Natural killer cell treated with Interleukin-12 subunit alpha and Interleukin-12 subunit beta and Interleukin-15 and Interleukin-18, amount 100 ng/mL, for 72 hours (primary cell): ENCODE measurements at places on chromosomes 4 and X.

DNA sequence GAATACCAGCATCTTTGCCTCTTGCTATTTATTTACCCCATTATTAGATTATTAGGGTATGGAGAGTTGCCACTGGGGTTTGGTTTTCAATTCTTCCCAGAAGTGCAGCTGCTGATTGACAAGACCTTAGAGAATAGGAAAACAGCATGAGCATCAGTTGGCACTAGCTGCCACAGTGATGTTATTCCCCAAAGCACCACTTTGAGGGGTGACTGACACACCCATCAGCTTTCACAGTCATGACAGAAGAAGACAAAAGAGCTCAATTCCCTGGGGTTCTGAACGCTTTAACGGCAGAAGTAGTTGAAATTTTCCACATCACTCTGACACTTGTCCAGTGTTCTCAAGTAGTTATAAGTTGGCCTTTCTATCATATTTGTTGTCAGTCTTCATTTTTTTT lies 55.0 kb upstream of the NR3C2 start:
- no peak overlapping the region for H3K27ac ChIP-seq
- H3K4me3 ChIP-seq: no peak overlapping the region
- H3K4me1 ChIP-seq: no peaks in the 10 kb centered on the region
- H3K36me3 ChIP-seq: no peaks in the 10 kb centered on the region
- DNase-seq: no peak

- H3K36me3 ChIP-seq: no peaks in the 10 kb centered on the region
- H3K4me1 ChIP-seq: no peaks in the 10 kb centered on the region
- DNase-seq: no peak
- no peak overlapping the region for H3K4me3 ChIP-seq
- H3K27me3 ChIP-seq: no peaks in the 10 kb centered on the region
Observed at GRCh38 chrX:82703551-82703950, 804.5 kb upstream of the POU3F4 start.

DNA sequence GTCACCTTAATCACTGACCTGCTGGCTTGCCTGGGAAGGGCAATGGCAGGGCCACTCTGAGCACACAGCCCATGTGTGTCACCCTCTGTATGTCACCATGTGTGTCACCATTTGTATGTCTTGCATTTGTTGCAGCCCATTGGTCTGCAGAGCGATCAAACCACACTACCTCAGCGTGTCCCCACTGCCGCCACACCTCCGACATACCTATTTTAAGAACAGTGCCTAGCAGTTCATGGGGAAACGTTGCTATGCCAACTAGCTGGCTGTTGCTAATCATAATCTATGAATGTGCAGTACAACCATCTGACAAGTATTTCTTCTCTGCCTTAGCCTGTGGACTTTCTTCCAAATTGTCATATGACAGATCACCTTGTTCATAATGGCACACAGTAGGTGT lies 8.0 kb upstream of the CRMP1 start:
- peaks cover 7% of the 10 kb centered on the region for H3K36me3 ChIP-seq
- peaks cover 45% of the 10 kb centered on the region for H3K27me3 ChIP-seq
- no peaks in the 10 kb centered on the region for H3K4me1 ChIP-seq
- H3K27ac ChIP-seq: no peak overlapping the region
- no peak for DNase-seq

GRCh38 chrX:67718926-67719325 lies 175.1 kb downstream of the AR start:
- H3K27ac ChIP-seq: no peak overlapping the region
- no peak for DNase-seq
- H3K36me3 ChIP-seq: no peaks in the 10 kb centered on the region
- H3K4me1 ChIP-seq: no peaks in the 10 kb centered on the region
- H3K27me3 ChIP-seq: peaks cover 4% of the 10 kb centered on the region
- no peak overlapping the region for H3K4me3 ChIP-seq

- no peaks in the 10 kb centered on the region for H3K27me3 ChIP-seq
- no peaks in the 10 kb centered on the region for H3K36me3 ChIP-seq
- H3K27ac ChIP-seq: peak overlapping the region; percentile 97
- H3K4me3 ChIP-seq: peak overlapping the region; percentile 89
- peaks cover 33% of the 10 kb centered on the region for H3K4me1 ChIP-seq
Observed at GRCh38 chrX:119755981-119756533, 2.3 kb upstream of the SOWAHD start.

GRCh38 chr4:67452100-67452845 lies 93.0 kb downstream of the CENPC start:
- no peak for DNase-seq
- no peaks in the 10 kb centered on the region for H3K27me3 ChIP-seq
- H3K27ac ChIP-seq: no peak overlapping the region
- no peak overlapping the region for H3K4me3 ChIP-seq
- H3K4me1 ChIP-seq: peaks cover 6% of the 10 kb centered on the region
- H3K36me3 ChIP-seq: peaks cover 9% of the 10 kb centered on the region

DNA sequence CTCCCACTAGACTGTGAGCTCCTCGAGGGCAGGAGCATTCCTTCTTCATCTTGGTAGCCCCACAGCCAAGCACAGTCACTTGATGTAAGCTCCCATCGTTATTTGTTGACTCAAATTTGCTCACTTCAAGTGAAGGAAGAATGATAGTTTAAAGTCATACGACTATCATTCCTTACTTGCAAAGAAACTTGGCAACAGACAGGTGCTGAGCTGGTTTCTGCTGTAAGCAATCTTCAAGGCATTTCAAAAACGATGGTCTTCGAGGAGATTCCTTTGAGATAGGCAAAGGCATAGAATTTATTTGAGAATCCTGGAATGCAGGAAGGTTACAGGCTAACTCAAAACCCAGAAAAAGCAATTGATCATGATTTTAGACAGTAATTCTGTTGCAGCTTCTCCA lies 64.8 kb downstream of the QDPR start:
- no peaks in the 10 kb centered on the region for H3K4me1 ChIP-seq
- DNase-seq: no peak
- H3K27me3 ChIP-seq: peaks cover 7% of the 10 kb centered on the region
- no peak overlapping the region for H3K27ac ChIP-seq
- H3K36me3 ChIP-seq: no peaks in the 10 kb centered on the region
- no peak overlapping the region for H3K4me3 ChIP-seq

DNA sequence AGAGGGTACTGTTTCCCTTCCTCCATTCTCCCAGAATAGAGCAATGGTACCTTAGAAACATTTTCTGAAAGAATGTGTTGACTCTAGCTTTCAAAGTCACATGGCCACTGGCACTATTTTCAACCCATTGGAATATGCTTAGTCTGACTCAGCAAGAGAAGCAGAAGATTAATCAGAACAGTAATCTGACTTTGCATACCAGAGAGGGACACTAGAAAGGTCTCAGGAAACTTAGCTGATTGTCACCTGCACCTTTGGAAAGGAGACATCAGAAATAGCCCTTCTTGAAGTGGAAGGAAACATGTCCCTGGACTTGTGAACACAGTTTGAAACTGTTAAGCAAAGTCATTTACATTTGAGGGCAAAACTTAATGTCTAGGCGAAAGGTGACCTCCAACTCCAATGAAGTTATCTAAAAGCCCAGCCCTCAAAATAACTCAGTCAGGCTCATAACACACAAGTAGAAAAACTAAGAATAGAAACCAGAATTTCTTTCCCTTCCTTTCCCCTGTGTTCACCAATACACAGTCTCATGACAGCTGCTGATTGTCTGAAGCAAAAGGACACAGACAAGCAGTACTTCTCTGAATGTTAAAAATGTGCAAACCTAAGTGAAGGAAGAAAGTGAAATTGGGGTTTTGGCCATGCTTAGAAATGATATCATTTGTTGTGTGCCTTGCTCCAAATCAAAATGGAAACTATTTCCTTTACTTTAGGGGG lies 270.8 kb downstream of the GRIA3 start:
- DNase-seq: no peak
- no peak overlapping the region for H3K27ac ChIP-seq
- no peaks in the 10 kb centered on the region for H3K36me3 ChIP-seq
- H3K27me3 ChIP-seq: no peaks in the 10 kb centered on the region
- H3K4me1 ChIP-seq: no peaks in the 10 kb centered on the region

- H3K4me1 ChIP-seq: no peaks in the 10 kb centered on the region
- H3K4me3 ChIP-seq: no peak overlapping the region
- DNase-seq: no peak
- H3K27me3 ChIP-seq: no peaks in the 10 kb centered on the region
Observed at GRCh38 chrX:33434256-33435092, 223.1 kb upstream of the DMD start.

- DNase-seq: no peak
- H3K27ac ChIP-seq: no peak overlapping the region
- no peaks in the 10 kb centered on the region for H3K4me1 ChIP-seq
- H3K4me3 ChIP-seq: no peak overlapping the region
- no peaks in the 10 kb centered on the region for H3K36me3 ChIP-seq
Observed at GRCh38 chr4:10898072-10898471, 213.5 kb upstream of the CLNK start.

DNA sequence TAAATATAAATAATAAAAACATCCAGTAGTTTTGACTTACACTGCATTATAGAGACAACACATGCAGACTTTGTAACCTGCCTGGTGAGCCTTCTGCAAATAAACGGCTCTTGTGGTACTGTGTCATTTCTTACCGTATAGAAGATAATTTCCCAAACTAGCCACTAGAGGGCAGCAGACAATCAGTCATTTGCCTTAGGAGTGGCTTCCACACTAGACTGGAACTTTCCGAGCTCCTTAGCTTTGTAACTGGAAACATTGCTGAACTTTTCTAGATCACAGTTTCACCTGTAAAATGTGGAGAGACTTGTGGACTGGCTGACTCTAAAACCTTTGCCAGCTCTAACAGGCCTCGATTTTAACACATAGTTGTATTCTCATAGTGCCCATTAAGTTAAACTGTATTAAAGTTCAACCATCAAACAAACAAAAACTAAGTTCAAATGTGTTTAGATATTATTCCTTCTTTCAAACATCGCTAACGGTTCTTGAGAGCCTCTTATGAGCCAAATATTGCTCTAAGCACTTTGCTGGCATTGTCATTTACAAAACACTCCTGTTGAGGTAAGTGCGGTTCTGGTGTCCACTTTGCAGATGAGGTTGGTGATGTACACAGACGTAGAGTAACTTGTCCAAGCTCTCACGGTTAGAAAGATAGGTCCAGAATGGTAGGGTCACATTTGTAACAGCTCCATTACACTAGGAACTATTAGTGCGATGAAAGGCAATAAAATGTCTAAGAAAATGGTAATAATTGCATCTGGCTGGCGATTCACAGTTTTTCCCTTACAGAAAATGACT lies 345.5 kb downstream of the ANK2 start:
- H3K4me1 ChIP-seq: no peaks in the 10 kb centered on the region
- H3K4me3 ChIP-seq: no peak overlapping the region
- no peak overlapping the region for H3K27ac ChIP-seq
- H3K27me3 ChIP-seq: peaks cover 7% of the 10 kb centered on the region
- no peaks in the 10 kb centered on the region for H3K36me3 ChIP-seq

- H3K4me1 ChIP-seq: peaks cover 3% of the 10 kb centered on the region
- no peak overlapping the region for H3K27ac ChIP-seq
- H3K36me3 ChIP-seq: no peaks in the 10 kb centered on the region
- H3K27me3 ChIP-seq: peaks cover 18% of the 10 kb centered on the region
Observed at GRCh38 chr4:3655963-3656362, 110.2 kb upstream of the ADRA2C start.

GRCh38 chr4:10243856-10244255 lies 127.3 kb upstream of the WDR1 start:
- H3K36me3 ChIP-seq: no peaks in the 10 kb centered on the region
- H3K4me1 ChIP-seq: no peaks in the 10 kb centered on the region
- no peak overlapping the region for H3K4me3 ChIP-seq
- DNase-seq: no peak
- peaks cover 14% of the 10 kb centered on the region for H3K27me3 ChIP-seq

- H3K27ac ChIP-seq: no peak overlapping the region
- no peak for DNase-seq
- no peaks in the 10 kb centered on the region for H3K4me1 ChIP-seq
- H3K4me3 ChIP-seq: no peak overlapping the region
- H3K36me3 ChIP-seq: no peaks in the 10 kb centered on the region
Observed at GRCh38 chr4:37001688-37002436, 242.7 kb upstream of the NWD2 start.

GRCh38 chrX:19849464-19850080 lies 37.8 kb downstream of the SH3KBP1 start:
- no peak for DNase-seq
- H3K4me3 ChIP-seq: peak overlapping the region; percentile 52
- H3K36me3 ChIP-seq: no peaks in the 10 kb centered on the region
- no peaks in the 10 kb centered on the region for H3K27me3 ChIP-seq
- H3K4me1 ChIP-seq: peaks cover 23% of the 10 kb centered on the region
- peak overlapping the region; percentile 41 for H3K27ac ChIP-seq

DNA sequence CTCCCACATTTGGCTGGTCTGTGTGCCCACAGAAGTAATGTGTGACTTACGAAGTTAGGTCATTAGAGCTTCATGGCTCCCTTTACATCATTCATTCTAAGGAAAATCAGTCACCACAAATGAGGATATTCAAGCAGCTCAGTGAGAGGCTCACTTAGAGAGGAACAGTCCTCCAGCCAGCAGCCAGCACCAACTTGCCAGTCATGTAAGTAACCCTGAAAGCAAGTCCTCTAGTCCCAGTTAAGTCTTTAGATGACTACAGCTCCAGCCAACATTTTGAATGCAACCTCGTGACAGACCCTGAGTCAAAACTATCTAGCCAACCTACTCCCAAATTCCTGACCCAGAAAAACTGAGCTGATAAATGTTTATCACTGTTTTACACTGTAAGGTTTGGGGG lies 71.3 kb downstream of the LRBA start:
- H3K4me3 ChIP-seq: no peak overlapping the region
- no peak overlapping the region for H3K27ac ChIP-seq
- DNase-seq: no peak
- H3K4me1 ChIP-seq: peaks cover 22% of the 10 kb centered on the region
- no peaks in the 10 kb centered on the region for H3K36me3 ChIP-seq

GRCh38 chr4:61468024-61468720 lies 268.0 kb downstream of the ADGRL3 start:
- no peak overlapping the region for H3K4me3 ChIP-seq
- H3K4me1 ChIP-seq: no peaks in the 10 kb centered on the region
- H3K27me3 ChIP-seq: no peaks in the 10 kb centered on the region
- H3K36me3 ChIP-seq: no peaks in the 10 kb centered on the region

- no peak overlapping the region for H3K27ac ChIP-seq
- no peaks in the 10 kb centered on the region for H3K36me3 ChIP-seq
- no peaks in the 10 kb centered on the region for H3K27me3 ChIP-seq
- no peak for DNase-seq
Observed at GRCh38 chr4:134327274-134328122, 125.9 kb upstream of the PABPC4L start.

GRCh38 chrX:55489314-55490009 lies at the start of gene USP51:
USP51 (minus strand) TSS chrX:55489848; CDS start chrX:55488939, 909 bp downstream.
- H3K27me3 ChIP-seq: peaks cover 8% of the 10 kb centered on the region
- H3K4me1 ChIP-seq: no peaks in the 10 kb centered on the region
- no peaks in the 10 kb centered on the region for H3K36me3 ChIP-seq

- peaks cover 5% of the 10 kb centered on the region for H3K4me1 ChIP-seq
- H3K36me3 ChIP-seq: peaks cover 18% of the 10 kb centered on the region
- no peak for DNase-seq
- no peaks in the 10 kb centered on the region for H3K27me3 ChIP-seq
- H3K4me3 ChIP-seq: no peak overlapping the region
- H3K27ac ChIP-seq: no peak overlapping the region
Observed at GRCh38 chr4:79982601-79983322, 90.3 kb downstream of the ANTXR2 start.

- H3K27ac ChIP-seq: no peak overlapping the region
- H3K4me3 ChIP-seq: no peak overlapping the region
- no peaks in the 10 kb centered on the region for H3K4me1 ChIP-seq
- DNase-seq: no peak
Observed at GRCh38 chr4:87243426-87244053, 23.1 kb upstream of the KLHL8 start.
